ENCODE measurements at places on chromosomes 3 and 15.

DNA sequence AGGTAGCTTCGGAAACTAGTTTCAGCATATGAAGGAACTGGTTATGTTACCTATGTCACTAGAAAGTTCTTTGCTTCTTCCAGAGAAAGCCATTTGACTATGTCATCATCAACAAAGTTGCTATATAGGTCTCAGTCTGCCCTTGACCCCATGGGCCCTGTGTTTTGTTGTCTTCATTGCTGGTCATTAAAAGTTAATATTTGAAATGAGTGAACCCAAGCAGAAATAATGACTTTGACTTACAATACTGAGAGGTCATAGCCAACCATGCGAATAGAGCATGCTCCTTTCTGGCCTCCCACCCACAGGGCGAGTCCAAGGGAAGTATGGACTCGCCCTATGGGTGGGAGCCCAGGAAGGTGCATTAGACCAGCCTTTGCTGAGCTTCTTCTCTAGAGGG lies 40.9 kb downstream of the APH1B start:
- DNase-seq = no peak

- DNase-seq = no peak
Measured at GRCh38 chr3:72263223-72263990, 478.5 kb upstream of the PROK2 start.

DNA sequence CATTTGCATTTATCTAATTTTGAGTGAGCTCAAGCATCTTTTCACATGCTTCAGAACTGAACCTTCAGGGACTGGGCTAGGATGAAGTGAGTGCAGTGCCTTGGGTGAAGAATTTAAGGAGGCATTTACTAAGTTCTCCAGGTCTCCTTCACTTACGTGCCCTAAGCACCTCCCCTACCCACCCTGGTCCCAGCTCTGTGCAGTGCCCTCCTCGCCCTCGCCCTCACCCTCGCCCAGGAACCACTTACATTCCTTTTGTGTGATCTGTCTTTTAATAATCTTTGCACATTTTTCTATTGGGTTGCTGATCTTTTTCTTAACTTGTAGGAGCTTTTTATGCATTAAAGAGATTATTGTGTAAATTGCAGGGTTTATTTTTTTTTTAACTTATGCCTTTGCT lies 322.6 kb downstream of the THSD4 start:
- no peak for DNase-seq

GRCh38 chr3:129424185-129424841 lies 4.1 kb downstream of the EFCAB12 start:
- DNase-seq = no peak

- no peak for DNase-seq
Measured at GRCh38 chr15:63299943-63300575, 22.7 kb downstream of the APH1B start.

DNA sequence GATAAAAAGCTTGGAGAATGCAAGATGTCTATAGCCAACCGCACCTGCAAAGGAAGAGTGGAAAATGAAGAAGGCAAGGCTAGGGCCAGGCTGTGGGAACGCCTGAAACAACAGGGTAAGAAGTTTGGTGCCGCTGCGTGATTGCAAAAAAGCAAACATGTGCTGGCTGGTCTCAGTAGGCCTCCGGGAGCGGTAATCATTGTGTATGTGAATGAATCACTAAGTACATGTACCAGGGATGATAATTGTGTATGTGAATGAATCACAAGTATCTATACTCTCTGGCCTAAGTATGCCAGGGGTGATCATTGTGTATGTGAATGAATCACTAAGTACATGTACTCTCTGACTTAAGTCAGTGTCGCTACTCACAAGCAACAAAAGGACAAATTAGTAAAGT lies 40.3 kb upstream of the PARL start:
- no peak for DNase-seq

GRCh38 chr3:170355738-170356595 lies 1.5 kb upstream of the SKIL start:
- DNase-seq = no peak

DNA sequence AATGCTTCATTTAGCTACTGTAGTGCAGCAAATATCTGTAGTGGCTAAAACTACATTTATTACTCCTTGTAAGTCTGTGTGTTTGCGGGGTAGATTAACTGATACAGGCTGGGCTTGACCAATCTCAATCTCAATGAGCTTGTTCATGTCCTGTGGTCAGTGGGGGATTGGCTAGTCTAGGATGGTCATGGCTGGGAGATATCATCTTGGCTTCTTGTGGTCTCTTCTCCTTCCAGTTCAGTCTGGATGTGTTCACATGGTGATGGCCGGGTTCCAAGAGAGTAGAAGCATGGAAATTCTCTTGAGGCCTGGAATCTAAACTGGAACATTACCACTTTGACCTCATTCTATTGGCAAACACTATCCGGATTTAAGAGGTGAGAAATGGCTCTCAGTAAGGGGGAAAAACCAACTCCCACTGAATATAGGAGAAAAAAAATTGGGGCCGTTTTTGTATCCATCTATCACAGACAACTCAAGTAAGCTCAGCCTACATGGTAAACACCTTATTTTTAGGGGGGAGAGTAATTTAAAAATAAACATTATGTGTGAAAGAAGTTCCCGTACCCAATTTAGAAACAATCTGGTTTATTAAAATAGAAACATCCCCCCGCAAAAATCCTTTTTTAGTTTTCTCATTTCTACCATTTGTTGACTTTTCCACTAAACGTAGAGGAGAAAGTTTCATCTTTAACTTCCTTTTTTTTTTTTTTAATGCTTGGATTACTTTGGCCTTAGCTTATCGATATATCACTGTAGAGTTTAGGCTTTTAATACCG lies 284.9 kb upstream of the TBC1D5 start:
- no peak for DNase-seq

- peak; percentile 62 for DNase-seq
Measured at GRCh38 chr3:132352556-132353143, 35.4 kb downstream of the ACP3 start.

DNA sequence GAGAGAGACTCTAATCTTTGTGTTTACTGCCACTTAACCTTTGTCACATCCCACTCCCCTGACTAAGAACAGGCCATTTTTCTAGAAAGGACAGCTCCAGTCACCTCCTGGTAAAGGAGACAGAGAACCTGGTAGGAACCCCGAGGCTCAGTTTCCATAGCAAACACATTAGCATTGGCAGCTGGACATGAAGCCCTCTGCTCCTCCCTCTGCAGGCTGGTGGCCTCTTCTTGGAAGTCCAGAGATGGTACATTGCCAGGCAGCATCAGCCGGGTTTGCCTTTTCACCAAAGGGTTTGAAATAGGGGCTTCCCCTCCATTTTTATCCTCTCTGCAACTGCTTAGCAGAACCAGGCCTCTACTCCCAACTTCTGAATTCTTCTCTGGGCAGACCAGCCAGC lies 213.4 kb upstream of the SEMA6D start:
- no peak for DNase-seq

- DNase-seq = no peak
Measured at GRCh38 chr3:71384388-71384787, 199.1 kb downstream of the FOXP1 start.

- no peak for DNase-seq
Measured at GRCh38 chr15:69393831-69394491, 20.2 kb upstream of the KIF23 start.

- no peak for DNase-seq
Measured at GRCh38 chr3:59185591-59186369, 136.0 kb upstream of the CFAP20DC start.

GRCh38 chr3:146152834-146153233 lies 8.2 kb downstream of the PLOD2 start:
- DNase-seq = no peak
